ENCODE measurements at places on chromosomes 2 and 18.

- no peak for DNase-seq
Observed at GRCh38 chr18:9734189-9734588, 26.1 kb downstream of the RAB31 start.

DNA sequence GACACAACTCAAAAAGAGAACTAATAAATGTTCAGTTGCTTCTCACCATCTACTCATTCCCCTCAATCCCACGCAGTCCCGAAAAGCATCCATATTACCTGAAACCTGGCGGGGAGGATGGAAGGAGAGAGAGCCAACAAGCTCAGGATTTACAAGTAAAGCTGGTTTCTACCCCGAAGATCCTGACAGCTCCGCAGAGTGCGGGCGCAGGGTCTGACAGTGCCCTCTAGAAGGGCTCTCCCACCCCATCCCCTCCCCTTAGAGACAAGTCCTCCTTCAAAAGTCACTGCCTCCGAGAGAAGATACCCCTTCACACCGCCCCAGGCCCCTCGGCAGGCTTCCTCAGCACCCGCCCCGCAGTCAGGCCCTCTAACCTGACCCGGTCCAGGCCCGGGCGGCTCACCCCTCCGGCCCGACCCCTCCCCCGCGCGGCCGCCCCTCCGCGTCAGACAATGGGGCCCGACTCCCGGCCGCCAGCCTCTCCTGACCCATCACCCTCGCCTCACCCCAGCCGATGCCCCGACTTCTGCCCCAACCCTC, 550 bp downstream of the RAB1A start:
- no peak for DNase-seq

DNA sequence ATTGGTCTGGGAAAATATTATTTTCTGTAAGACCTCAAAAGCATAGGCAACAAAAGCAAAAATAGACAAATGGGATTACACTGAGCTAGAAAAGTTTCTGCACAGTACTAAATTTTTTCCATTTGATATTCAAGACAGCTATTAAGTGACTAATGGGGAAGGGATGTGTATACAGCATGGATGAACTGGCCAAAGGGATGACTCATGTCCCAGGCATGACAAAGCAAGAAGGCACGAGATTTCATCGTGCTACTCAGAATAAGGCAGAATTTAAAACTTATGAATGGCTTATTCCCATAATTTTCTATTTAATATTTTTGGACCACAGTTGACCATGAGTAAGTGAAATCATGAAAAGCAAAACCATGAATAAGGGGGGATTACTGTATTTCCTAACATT, 1250.1 kb upstream of the GYPC start:
- DNase-seq = peak; percentile 97

GRCh38 chr2:189402932-189403331, 38.3 kb upstream of the WDR75 start:
- DNase-seq = peak; percentile 85

- peak; percentile 21 for DNase-seq
Observed at GRCh38 chr2:149261692-149262091, 68.7 kb upstream of the LYPD6 start.

- peak; percentile 59 for DNase-seq
Observed at GRCh38 chr2:134386310-134386709, 132.4 kb downstream of the MGAT5 start.

- no peak for DNase-seq
Observed at GRCh38 chr2:67760995-67761394, 301.8 kb downstream of the C1D start.

- peak; percentile 55 for DNase-seq
Observed at GRCh38 chr2:207530160-207531031, 634 bp downstream of the CREB1 start.

- DNase-seq = no peak
Observed at GRCh38 chr2:43220229-43220751, 6.1 kb downstream of the ZFP36L2 start.

DNA sequence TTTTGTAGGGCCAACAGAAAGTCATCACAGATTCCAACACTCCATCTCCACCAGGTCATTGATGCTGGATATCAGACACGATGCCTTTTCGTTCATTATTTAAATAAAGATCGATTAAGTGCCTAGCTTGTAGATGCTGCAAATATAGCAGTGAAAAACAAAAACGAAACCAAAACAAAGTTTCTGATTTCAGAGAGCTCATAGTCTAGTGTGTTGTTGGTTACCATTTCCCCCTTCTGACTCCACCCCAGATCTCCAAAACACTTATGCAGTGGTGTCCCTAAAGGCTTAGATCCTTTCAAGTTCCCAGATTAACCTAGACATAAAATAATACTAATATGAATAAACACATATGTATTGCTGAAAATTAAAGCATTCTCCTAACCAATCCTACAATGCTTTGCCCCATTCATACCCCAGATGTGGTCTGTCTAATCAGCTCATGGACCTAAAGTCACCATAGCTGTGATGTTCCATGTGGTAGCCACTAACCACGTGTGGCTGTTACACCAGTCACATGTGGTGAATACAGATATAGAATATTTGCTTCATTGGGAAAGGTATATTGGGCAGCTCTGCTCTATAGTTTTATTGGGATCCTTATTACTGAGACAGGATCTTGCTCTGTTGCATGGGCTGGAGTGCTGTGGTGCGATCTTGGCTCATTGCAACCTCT, 787.2 kb downstream of the TDRD15 start:
- DNase-seq = no peak

GRCh38 chr2:228689053-228689452, 507.6 kb upstream of the SPHKAP start:
- DNase-seq = peak; percentile 35

GRCh38 chr2:11228692-11229091, 73.4 kb downstream of the SLC66A3 start:
- no peak for DNase-seq

GRCh38 chr2:136344339-136344738, 226.4 kb upstream of the CXCR4 start:
- DNase-seq = no peak

- peak; percentile 74 for DNase-seq
Observed at GRCh38 chr2:205198140-205198525, 484.2 kb upstream of the NRP2 start.

GRCh38 chr2:80420530-80421208, 116.1 kb upstream of the LRRTM1 start:
- DNase-seq = no peak

GRCh38 chr18:78213361-78213994, 766.1 kb upstream of the SALL3 start:
- DNase-seq = no peak

DNA sequence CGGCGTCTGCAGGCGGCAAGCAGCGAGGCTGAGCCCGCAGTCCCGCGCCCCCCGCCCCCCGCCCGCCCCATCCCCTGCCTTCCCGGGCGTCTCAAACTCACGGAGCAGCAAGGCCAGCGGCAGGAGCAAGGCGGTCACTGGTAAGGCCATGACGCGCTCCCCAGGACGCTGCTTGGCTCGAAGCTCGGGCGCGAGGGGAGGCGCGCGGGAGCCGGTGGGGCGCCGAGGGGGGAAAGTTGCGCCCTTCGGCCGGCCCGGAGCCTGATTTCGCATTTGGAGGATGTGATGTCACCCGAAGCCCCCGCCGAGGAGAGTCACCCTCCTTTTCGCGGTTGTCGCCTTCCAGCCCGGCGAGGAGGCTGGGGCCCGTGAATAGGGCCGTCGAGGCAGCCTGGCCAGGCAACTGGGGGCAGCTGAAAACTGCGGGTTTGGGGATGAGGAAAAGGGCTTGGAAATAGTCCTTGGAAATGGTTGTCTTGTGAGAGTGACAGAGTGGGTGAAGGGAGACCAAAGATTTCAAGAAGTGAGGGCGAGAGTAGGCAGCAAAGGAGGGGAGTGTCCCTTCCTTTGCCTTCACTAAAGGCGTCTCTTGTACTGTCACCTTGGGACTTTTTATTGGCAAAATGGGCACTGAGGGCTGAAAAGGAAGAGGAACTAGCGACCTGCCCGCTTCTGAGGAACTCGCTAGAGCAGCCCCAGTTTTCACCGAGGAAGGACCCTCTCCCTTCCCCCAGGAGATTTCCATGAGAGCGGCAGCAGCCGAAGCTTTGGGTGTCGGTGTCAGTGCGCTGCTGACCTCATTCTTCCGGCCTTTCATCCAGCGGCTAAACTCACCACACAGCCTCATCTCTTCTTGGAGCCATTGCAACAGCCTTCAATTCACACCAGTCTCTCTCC, at the start of gene CD8A:
Gene CD8A (minus strand): TSS at position 238 of the 897 bp plus-strand sequence. CDS start 88 bp downstream, at position 150.
- DNase-seq = no peak
